ENCODE measurements at places on chromosomes 2 and 18.
A peak's percentile ranks its signal among the peaks of the same experiment; 100 is the strongest.

- no peak for DNase-seq
Measured at GRCh38 chr2:207200136-207200535, 34.4 kb upstream of the KLF7 start.

DNA sequence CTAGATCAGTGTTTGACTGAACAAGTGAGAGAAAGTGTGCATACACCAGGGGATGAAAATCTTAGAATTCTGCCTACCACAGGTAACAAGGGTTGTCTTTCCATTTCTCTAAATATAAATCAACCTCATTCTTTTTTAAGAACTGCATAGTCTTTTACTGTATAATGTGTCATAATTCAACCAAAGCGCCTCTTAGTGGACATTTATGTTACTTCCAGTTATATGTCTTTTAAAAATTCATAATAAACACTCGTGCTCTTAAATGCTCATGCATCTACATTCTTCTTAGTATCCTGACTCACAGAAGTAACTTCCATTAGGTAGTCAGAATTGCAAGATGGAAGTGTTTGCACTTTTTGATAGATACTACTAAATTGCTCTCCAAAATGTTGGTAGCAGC is 76.2 kb downstream of the CHRNA1 start:
- DNase-seq: no peak

- no peak for DNase-seq
Measured at GRCh38 chr2:186648130-186648529, 45.7 kb upstream of the FAM171B start.

GRCh38 chr2:180660881-180661685 is 319.3 kb upstream of the UBE2E3 start:
- DNase-seq: no peak

- DNase-seq: no peak
Measured at GRCh38 chr2:119723186-119723585, 36.5 kb upstream of the PTPN4 start.

GRCh38 chr2:130303169-130303568 is 39.5 kb upstream of the IMP4 start:
- no peak for DNase-seq

GRCh38 chr2:64617631-64618151 is 36.0 kb downstream of the SERTAD2 start:
- DNase-seq: no peak

DNA sequence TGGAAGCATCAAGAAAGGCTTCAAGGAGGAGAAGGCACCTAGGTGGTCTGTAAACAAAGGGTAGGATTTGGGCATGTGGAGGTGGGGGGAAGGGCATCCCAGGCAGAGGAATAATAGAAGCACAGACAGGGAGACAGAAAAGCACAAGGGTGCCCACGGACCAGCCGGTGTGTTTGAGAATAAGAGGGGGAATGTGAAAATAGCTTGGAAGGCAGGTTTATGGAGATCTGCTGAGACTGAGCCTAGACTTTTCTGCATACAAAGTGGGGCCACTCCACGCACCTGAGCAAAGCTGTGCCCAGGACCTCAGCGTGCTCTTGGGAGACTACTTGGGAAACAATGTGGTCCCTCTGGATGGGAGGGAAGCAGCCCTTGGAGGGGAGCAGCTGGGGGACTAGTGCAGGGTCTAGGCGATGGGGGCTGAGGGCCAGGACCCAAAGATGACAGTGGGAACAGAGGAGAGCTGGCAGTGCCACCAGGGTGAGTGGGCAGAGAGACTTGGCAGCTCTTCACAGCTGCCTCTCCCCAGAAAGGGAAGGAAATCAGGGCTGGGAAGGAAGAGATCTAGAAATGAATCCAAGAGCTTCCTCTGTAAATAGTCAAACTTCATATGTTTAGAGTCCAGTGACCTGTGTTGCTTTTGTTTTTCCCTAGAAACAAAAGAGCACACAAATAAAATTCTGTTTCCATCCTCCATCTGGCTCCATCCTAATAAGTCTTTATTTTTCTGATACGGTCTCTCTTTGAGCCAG is 110.7 kb upstream of the SMAD7 start:
- no peak for DNase-seq

- no peak for DNase-seq
Measured at GRCh38 chr18:49690312-49690711, 123.0 kb downstream of the ACAA2 start.

DNA sequence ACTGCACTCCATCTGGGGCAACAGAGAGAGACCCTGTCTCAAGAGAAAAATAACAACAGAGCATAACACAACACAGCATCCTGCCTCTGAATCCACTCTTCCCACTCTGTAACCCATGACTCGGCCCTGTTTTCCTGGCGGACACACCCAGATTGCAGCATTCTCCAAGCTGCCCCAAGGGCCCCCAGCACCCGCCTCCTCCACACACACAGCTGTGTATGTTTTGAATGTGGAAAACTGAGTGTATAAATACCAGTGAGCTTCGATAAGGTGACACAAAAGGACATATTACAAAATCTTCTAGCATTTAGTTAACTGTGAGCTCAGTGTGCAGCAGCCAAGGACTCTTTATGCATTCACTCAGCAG is 13.0 kb downstream of the IMPA2 start:
- no peak for DNase-seq

GRCh38 chr2:66105066-66105753 is 329.7 kb upstream of the MEIS1 start:
- no peak for DNase-seq

GRCh38 chr2:114642166-114642770 is 199.8 kb downstream of the DPP10 start:
- no peak for DNase-seq

GRCh38 chr2:100013892-100014677 is 128.3 kb downstream of the AFF3 start:
- peak; percentile 28 for DNase-seq

DNA sequence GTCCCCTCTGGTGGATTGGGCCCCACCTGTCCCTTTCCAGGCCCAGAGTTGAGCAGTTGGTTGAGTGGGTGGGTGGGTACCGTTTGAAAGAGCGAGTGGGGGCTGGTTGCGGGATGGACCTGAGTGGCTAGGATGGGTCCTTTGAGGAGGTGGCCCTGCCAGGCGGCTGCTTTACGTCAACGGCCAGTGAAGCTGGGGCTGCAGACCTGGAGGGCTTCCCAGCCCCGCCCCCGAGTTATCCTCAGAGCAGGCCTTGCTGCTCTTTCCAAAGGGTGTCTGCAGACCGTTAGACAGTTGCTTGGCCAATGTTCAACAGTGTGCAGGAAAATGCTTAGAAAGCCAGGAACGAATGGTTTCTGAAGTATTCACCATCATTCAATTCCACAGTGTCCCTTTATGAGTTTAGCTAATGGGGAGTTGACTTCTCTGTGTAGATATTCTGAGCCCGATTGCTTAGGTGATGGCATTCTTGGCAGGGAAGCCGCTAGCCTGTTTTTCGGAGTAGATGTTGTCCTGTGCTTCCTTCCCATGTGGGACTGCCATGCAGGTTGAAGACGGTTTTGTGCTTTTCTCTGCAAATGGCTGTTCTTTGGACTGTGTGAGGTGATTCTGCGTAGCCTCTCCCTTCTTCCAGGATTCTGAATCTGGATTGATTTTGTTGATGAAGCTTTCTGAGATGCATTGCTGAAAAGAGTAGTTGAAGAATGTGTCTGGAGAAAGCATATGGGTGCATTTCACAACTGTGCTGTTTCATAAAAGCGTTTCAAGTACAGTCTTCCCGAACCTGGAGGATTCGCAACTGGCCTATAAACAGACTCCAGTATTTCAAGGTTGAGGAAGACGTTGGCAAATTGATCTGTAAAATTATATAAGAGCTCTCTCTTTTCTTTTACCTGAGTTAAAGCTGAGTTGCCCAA is 45.8 kb downstream of the LDLRAD4 start:
- no peak for DNase-seq

DNA sequence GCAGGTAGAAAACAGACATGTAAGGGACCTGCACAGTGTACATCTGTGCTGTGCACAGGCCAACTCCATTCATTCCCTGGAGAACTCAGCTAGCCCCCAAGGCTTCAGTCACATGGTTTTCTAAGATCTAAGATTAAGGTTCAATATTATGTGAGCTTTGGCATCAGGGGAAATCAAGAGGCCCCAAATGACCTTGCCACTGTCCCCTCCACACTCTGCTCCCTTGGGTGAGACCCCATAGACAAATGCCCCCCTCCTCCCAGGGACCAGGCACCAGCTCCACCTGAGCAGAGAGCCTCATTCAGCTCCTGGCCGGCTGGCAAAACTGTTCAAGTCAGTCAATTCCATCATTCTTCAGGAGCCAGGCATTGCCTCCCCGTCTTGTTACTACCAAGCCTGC is 93.6 kb upstream of the TMEM18 start:
- DNase-seq: no peak

DNA sequence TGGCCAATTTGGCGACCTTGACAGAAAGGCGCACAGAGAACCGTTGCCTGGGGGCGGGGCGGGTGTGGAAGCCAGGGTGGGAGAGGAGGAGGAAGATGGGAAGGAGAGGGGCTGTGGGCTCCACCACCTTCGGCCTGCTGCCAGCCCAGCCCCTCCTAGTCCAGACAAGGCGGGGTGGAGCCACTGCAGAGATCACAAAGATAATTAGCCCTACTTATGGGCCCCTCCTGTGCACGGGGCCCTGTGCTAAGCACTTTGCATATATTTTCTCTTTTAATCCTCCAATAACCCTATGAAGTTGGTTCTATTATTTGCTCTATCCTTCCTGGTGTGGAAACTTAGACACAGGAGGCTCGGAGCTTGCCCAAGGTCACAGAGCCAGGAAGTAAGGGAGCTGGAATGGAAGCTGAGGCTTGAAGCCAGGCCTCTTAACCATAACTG is 13.7 kb upstream of the ECEL1 start:
- DNase-seq: no peak

GRCh38 chr2:231332872-231333500 is 62.5 kb upstream of the B3GNT7 start:
- no peak for DNase-seq

GRCh38 chr18:25983730-25984129 is 106.7 kb downstream of the SS18 start:
- no peak for DNase-seq

DNA sequence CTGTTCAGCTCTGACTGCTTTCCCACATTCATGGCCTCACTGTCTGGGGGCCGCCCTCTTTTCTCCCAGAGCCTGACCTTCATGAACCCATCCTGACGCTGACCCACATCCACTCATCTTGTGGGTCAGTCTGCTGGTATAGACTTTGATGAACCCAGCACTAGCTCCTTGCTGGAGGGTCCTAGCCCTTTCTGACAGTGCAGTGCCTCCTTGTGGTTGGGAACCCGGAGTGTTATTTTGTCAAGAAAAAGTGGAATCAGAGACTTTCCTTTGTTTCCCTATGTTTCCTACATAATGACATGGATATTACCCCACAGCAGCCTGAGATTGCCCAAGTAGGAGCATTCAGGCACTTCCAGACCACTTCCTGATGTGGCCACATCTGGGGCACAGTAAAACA is 19.3 kb upstream of the OSR1 start:
- DNase-seq: no peak

DNA sequence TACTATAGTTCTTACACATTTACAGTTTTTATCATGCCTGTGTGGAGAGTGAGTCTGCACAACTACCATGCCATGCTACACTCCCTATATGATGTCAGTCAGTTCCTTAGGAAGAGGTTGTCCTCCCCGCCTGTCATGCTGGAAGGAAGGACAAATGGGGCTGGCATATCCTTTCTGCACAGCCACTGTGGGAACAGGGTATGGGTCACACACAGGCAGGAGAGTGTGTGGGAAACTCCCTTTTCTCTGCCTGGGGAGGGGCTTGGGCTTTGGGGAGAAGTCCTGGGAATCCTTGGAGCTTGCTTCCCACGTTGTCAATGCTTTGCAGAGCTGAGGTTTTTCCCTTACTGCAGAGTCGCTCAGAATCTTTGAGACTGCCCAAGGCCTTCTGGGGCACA is 232.1 kb downstream of the PRKCE start:
- no peak for DNase-seq

GRCh38 chr2:85899849-85900248 is 11.1 kb upstream of the ST3GAL5 start:
- DNase-seq: no peak

GRCh38 chr2:227846831-227847230 is 24.6 kb upstream of the DAW1 start:
- no peak for DNase-seq

GRCh38 chr2:238696786-238697185 is 151.1 kb upstream of the TWIST2 start:
- no peak for DNase-seq

- no peak for DNase-seq
Measured at GRCh38 chr2:193482557-193482956, 1287.8 kb upstream of the TMEFF2 start.

DNA sequence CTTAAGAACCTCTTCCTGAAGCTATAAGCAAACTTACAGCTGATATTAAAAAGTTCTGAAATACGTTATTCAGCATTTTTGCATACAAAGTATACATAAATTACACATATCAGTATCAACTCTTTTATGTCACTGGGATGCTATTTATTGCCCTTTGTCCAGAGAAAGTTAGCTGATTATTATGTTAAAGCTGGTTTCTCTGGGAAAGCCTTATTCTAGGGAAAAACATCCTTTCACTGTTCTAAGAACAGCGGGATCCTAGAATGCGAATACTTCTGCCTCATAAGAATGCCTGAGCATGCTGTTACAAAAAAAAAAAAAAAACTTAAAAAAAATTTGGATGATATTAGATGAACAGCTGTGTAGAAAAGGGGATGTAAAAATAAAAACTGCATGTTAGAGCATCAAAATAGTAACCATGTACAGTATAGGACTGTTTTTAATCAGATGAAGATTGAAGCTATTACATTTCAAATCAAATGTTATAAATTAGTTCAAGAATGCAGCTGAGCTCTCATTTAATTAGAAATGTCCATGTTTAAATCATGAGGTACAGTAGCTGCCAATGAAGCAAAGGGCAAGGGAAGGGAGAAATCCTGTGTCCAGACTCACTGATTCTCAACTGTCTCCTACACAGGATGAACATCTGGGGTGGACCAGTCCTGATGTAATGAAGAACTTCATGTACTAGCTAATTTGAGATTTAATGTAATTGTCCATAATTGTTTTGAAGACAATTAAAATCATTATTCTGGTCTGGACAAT is 8.2 kb downstream of the FTCDNL1 start:
- no peak for DNase-seq

Data from HEK293T (cell line).